ENCODE measurements at places on chromosomes 4 and X. TPM values are rescaled to one million over a fixed set of nuclear protein-coding genes. Genes with fewer than 3 reads are reported as not detected.
A peak's percentile ranks its signal among the peaks of the same experiment; 100 is the strongest.

Gene CDX4
- not detected for total RNA-seq

Gene MAGIX
- 2.0 TPM for total RNA-seq

Gene GASK1B
- total RNA-seq: not detected

Gene BMPR1B
- total RNA-seq: not detected

DNA sequence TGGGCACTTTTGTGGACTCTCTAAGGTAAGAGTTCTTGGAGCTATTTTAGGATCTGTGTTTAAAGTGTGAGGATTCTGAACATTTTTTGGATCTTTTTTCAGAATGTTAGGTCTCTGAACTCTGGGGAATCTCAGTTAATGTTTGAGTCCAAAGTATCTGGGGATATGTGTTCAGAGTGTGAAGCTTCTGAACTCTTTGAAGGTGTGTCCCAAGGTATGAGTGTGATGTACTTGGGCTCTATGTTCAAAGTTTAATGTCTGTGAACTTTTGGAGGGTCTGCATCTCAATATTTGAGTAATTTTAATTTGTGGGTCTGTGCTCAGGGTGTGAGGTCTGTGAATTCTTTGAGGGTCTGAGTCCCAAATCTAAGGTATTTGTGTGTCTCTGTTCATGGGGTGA, 35.4 kb upstream of the PAGE4 start:
- no peak for DNase-seq
- H3K36me3 ChIP-seq: no peaks in the 10 kb centered on the region
- H3K27me3 ChIP-seq: no peaks in the 10 kb centered on the region
- no peak overlapping the region for H3K4me3 ChIP-seq

DNA sequence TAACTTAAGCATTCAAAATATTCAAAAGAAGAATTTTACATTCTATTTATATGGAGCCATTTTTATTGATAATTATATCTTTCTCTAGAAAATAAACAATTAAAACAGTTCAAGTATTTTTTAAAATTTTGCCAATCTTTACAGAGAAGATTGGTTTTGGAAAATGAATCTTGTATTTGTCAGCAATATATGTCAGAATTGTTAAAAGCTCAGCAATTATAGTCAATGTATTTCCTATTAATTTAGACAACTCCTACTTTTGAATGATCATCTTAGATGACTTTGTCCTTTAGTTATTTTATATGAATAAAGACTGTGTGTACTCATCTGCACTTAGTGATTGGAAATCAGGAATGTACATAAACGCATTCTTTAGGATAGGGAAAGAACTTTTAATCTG, 223.9 kb upstream of the MAD2L1 start:
- no peak overlapping the region for H3K27ac ChIP-seq
- DNase-seq: no peak
- no peaks in the 10 kb centered on the region for H3K27me3 ChIP-seq
- no peaks in the 10 kb centered on the region for H3K36me3 ChIP-seq
- H3K4me1 ChIP-seq: no peaks in the 10 kb centered on the region
- no peak overlapping the region for H3K4me3 ChIP-seq

GRCh38 chr4:140028676-140029517, 125.1 kb downstream of the MAML3 start:
- peaks cover 49% of the 10 kb centered on the region for H3K27me3 ChIP-seq
- no peaks in the 10 kb centered on the region for H3K36me3 ChIP-seq
- no peak for DNase-seq
- no peak overlapping the region for H3K4me3 ChIP-seq

- no peak for DNase-seq
- no peak overlapping the region for H3K27ac ChIP-seq
- no peak overlapping the region for H3K4me3 ChIP-seq
- H3K4me1 ChIP-seq: no peaks in the 10 kb centered on the region
- H3K36me3 ChIP-seq: no peaks in the 10 kb centered on the region
These were observed 91.5 kb downstream of the GEMIN8 start for GRCh38 chrX:13938051-13938828.

- no peak for DNase-seq
- H3K27me3 ChIP-seq: peaks cover 26% of the 10 kb centered on the region
- H3K4me3 ChIP-seq: no peak overlapping the region
These were observed 18.3 kb downstream of the GAB1 start for GRCh38 chr4:143354990-143355389.

GRCh38 chr4:110878413-110878812, 255.5 kb upstream of the PITX2 start:
- no peaks in the 10 kb centered on the region for H3K27me3 ChIP-seq
- no peak for DNase-seq
- H3K36me3 ChIP-seq: no peaks in the 10 kb centered on the region
- no peaks in the 10 kb centered on the region for H3K4me1 ChIP-seq

DNA sequence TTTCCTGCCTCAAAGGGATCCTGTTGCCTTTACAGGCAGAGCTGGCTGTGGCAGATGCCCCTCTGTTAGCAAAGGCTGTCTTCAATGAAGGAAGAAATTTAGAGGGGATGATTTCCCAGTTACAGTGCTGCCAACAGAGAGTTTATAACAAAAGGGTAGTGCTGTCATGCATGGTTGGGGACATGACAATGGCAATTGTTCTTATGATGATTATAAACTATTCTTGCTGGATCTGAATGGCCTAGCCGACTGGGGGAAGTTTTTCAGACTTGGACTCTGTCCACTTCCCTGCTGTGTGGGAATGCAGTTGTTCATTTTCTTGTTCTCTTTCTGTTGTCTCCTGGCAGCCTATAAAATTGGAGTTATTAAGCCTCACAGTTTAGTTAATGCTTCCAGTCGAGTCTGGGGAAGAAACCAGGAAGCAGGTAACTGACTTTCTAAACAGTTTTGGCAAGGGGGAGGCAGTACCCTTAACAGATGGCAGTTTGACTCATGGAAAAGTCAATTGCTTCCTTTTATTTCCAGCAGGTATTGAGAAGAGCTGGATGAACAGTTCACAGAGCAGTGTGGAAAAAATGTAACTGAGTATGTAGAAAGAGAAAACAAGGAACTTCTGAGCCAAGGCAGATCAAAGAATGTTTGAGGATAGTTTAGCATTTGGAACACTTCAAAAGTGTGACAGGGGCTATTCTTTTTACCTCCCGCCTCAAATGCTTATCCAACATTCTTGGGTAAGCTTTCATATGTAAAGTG, 582.6 kb downstream of the RAPGEF2 start:
- H3K4me3 ChIP-seq: no peak overlapping the region
- no peak overlapping the region for H3K27ac ChIP-seq
- H3K4me1 ChIP-seq: no peaks in the 10 kb centered on the region
- no peaks in the 10 kb centered on the region for H3K36me3 ChIP-seq

DNA sequence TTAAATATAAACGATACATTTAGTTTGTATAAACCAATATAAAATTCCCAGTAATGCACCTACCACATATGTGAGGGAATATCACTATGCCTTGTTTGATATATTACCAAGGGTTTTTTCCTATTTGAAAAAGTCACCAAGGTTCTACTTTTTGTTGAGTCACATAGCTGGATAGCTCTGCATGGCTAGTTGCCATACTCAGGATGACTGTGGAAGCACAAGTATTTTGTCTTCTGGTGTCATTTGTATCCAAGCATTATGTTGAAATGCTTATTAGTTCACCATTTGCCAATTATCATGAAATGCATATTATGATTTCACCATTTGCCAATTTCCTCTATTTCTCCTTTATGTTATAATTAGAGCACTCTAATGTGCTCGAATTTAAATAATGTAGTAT, 162.7 kb upstream of the TTC29 start:
- no peak overlapping the region for H3K4me3 ChIP-seq
- H3K4me1 ChIP-seq: no peaks in the 10 kb centered on the region
- DNase-seq: no peak

- no peak overlapping the region for H3K27ac ChIP-seq
- peaks cover 10% of the 10 kb centered on the region for H3K36me3 ChIP-seq
- H3K4me3 ChIP-seq: no peak overlapping the region
- no peaks in the 10 kb centered on the region for H3K27me3 ChIP-seq
These were observed 334.9 kb upstream of the GATB start for GRCh38 chr4:152095701-152096070.

GRCh38 chr4:182062936-182063335, 180.3 kb upstream of the TENM3 start:
- DNase-seq: no peak
- no peaks in the 10 kb centered on the region for H3K36me3 ChIP-seq
- H3K4me3 ChIP-seq: no peak overlapping the region
- no peaks in the 10 kb centered on the region for H3K27me3 ChIP-seq

- H3K36me3 ChIP-seq: peaks cover 2% of the 10 kb centered on the region
- H3K27me3 ChIP-seq: no peaks in the 10 kb centered on the region
- peak overlapping the region; percentile 86 for H3K27ac ChIP-seq
- DNase-seq: peak; percentile 48
These were observed 6.7 kb upstream of the WAS start for GRCh38 chrX:48676893-48677270.

DNA sequence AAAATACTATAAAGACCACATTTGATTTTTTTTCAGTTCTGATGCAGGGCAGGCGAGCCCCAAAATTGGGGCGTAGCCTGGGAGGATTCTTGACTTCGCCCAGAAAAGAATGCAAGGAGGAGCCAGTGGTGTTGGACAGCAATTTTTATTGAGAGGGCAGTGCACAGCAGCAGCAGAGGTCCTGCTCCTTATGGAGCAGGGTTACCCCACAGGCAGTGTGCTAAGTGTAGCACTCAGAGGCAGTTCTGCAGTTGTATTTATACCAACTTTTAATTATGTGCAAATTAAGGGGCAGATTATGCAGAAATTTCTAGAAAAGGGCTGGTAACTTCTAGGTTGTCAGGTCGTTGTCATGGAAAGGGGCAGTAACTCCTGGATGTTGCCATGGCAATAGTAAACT, 69.9 kb downstream of the GASK1B start:
- no peak overlapping the region for H3K4me3 ChIP-seq
- DNase-seq: no peak
- H3K27me3 ChIP-seq: no peaks in the 10 kb centered on the region
- H3K36me3 ChIP-seq: no peaks in the 10 kb centered on the region
- no peak overlapping the region for H3K27ac ChIP-seq
- no peaks in the 10 kb centered on the region for H3K4me1 ChIP-seq

DNA sequence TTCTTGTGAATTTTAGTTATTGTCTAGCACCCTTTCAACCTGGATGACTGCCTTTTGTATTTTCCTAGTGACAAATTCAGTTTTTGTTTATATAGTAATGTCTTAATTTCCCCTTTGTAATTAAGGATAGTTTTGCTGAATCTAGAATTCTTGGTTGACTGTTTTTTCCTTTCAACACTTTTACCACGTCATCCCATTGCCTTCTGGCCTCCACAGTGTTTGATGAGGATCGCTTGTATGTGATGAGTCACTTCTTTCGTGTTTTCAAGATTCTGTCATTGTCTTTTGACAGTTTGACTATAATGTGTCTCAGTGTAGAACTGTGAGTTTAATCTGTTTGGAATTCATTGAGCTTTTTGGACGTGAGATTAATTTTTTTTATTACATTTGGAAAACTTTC, 30.1 kb downstream of the KDM6A start:
- peaks cover 22% of the 10 kb centered on the region for H3K36me3 ChIP-seq
- H3K27ac ChIP-seq: peak overlapping the region; percentile 78
- no peaks in the 10 kb centered on the region for H3K27me3 ChIP-seq
- DNase-seq: peak; percentile 41
- H3K4me1 ChIP-seq: peaks cover 53% of the 10 kb centered on the region
- peak overlapping the region; percentile 1 for H3K4me3 ChIP-seq
